ENCODE measurements at places on chromosomes 4 and X.

DNA sequence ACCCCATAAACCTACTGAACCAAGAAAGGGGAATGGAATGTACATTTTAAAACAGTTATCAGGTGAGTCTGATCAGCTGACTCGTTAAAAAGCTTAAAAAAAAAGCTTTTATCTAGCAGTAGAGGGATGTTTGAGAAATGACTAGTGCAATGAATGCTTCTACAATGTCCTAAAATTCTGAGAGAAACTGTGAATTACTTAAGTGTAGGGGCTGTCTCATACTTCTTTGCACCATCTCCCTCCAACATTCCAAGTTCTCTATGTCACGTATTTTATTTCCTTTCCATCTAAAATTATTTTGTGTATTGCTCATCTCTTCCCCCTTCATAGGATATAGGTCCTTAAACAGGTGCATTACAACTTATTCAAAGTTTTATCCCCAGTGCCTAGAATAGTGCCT lies 11.9 kb upstream of the AREG start:
- no peak for DNase-seq

DNA sequence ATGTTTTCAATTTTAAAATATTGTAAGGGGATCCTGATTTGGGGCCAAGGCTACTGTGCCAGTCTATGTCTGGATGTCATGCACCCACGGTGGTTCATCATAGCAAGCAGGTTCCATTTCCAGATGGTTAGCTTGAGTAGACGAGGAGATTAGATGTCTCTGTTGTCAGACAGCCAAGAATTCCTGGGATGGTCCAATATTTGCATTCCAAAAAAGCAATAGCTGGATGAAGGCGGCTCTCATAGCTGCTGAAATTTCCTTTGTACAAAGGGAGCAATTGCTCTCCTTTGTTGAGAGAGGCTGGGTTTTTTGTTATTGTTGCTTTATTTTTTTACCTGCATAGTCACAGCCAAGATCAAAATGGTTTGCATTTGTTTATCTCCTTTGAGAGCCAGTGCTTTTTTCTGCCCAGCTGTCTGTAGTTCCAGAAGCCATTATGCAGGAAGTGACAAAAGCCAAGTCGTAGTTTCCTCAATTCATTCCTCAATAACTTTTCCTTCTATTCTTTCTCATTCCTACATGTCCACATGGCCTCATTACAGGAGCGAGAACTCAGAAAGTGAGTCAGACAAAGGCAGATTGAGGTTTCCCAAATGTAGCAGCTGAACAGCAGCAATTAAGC lies 107.9 kb downstream of the MMRN1 start:
- no peak for DNase-seq

GRCh38 chr4:18394656-18395055 lies 373.1 kb upstream of the LCORL start:
- DNase-seq = no peak

GRCh38 chr4:1770791-1771231 lies 22.3 kb upstream of the FGFR3 start:
- DNase-seq = no peak

DNA sequence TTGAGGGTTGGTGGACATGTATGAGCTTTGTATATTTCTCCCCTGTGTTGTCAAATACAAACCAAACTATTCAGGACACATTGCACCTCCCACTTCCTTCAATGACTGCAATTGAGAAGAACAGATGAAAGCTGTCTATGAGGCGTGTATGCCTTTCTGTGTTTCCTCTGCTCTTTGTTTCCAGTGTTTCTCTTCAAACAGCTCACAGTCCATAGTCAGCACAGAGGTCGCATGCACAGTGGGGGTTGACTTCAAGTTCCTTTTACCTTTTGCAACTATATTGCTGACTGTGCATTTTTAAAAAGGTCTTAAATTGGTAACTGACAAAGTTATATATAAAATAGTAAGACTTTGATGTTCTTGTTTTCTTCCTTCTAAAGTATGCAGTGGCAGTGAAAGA lies 957.8 kb downstream of the C4orf33 start:
- no peak for DNase-seq

GRCh38 chrX:357693-358471 lies 28.8 kb downstream of the PPP2R3B start:
- no peak for DNase-seq

DNA sequence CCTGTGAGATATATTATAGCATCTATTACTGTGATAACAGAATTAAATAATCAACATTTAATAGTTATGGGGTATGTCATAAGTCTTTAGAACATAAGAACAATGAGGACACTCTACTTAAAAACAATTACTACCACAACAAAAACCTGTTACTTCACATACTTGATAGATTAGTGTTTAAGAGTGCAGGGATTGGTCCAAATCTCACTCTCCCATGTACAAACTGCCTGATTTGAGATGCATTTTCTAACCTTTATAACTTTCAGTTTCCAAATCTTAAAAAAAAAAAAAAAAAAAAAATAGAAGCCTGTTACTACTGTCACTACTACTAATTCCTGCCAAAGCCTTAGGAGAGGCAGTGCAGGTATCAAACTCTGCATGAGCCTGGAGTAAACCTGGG lies 5.6 kb downstream of the PCDH18 start:
- DNase-seq = no peak

DNA sequence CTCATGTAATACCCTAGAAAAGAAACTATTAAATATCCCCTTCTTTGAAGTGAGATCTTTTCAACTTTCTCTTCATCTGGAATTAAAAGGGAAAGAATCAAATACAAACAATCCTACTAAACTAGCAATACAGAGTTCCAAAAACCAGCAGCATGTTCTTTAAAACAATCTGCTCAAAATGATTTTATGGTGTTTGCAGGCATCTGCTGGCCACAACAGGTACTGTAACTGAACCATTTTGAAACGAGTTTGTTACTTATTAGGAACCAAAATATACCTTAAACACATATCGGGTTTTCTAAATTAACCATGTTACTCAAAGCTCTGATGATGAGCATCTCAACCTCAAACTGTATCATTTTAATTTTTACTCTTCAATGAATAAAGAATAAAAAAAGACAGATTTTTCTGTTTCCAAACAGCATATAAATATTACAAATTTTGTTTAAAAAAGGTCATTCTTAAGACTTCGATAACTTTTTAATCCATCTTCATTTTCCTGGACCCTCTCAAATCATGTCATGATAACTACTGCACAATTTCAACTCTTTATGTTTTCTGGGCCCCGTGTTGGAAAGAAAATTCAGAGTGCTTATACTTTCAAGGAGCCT lies 56.5 kb downstream of the ARAP2 start:
- DNase-seq = no peak

- DNase-seq = no peak
Observed at GRCh38 chr4:182240161-182241130, 2.8 kb upstream of the TENM3 start.

- no peak for DNase-seq
Observed at GRCh38 chr4:189815404-189816192, 125.1 kb upstream of the FRG1 start.

GRCh38 chr4:8939840-8940742 lies 68.5 kb upstream of the HMX1 start:
- no peak for DNase-seq

Data from GOT3 (cell line).